ENCODE measurements at places on chromosomes 4 and X.

- no peak for DNase-seq
Observed at GRCh38 chr4:181646864-181647263, 596.3 kb upstream of the TENM3 start.

DNA sequence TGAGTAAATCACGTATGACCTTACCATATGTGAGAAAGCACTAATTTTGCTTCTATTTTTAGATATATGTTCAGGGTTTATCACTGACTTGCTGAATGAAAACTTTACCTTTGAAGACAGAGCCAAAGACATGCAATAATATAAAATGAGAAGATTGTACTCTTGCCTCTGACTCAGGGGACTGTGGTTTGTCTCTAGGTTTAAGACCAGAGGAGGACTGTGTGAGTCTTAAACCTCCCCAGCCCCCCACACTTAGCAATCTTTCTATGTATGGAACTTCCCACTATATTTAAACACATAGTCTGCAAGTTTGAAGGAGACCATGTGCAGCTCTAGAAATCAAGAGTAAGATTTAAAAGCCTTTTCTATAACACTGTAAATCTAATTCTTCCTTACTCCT is 368.7 kb upstream of the FAM241A start:
- no peak for DNase-seq

DNA sequence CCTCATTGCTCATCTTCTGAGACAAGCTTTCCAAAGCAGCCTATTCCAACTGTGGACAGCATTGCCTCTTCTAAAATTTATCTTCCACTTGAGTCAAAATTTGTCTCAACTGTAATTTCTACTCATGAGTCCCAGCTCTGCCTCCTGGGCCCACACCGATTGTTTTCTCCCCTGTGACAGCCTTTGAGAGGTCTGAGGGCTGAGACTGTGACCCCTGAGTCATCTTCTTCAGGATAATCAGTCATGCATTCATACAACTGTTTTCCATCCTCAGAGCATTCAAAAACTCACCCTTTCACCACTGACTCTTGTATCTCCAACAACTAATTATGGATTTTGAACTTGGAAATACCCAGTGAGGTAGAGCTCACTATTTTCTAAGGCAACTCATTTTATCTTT is 228.1 kb downstream of the EDA2R start:
- no peak for DNase-seq

- DNase-seq = no peak
Observed at GRCh38 chr4:925171-925570, 6.9 kb downstream of the GAK start.

DNA sequence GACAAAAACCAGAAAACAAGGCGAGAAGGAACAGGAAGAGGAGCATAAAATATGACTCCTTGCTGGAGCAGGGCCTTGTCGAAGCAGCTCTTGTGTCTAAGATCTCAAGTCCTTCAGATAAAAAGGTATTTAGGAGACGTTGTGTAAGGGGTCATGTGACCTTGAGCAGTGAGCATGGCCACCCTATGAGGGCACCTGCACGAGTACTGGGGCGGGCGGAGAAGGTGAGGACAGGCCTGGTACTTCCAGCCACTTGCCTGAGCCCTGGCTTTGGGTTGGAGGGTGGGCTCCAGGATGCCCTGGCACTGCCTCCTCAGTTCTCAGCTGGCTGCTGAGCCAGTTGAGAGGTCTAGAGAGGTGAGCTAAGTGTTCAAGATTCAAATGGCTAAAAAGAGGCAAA is 29.9 kb downstream of the NSD2 start:
- no peak for DNase-seq

DNA sequence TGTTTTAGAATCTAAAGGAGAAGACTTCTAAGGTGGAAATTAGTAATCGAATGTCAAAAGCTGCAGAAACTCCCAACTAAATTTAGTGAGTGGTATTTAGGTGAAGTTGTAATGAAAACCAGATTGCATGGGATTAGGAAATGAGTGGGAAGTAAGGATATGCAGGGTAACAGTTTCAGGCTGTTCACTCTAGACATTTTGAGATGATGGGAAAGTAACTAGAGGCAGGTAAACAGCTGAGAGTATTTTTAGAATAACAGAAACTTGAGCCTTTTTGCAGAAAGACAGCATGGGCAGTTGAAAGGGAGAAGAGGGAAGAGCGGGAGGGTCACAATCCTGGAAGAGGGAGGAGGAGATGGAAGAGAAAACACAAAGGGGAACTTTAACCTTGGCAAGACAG is 12.7 kb downstream of the SPRY1 start:
- DNase-seq = no peak

- no peak for DNase-seq
Observed at GRCh38 chr4:92733231-92733630, 429.5 kb downstream of the GRID2 start.

GRCh38 chr4:94168321-94168720 is 39.3 kb upstream of the SMARCAD1 start:
- no peak for DNase-seq

DNA sequence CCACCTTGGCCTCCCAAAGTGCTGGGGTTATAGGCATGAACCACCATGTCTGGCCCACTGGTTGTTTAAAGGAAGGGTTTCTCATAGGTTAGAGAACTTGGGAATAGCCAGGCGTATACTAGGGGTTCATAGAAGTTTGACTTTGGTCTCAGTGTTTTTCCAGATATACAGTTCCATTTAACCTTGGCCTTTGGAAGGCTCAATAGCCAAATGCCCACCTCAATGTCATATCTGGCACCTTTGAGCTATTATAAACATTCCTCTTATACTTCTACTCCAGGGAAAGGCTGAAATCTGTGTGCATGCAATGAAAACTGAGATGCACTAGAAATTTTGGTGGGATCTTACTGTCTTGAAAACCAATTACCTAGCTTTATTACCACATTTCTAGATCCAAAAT is 47.5 kb upstream of the PROM1 start:
- DNase-seq = no peak

DNA sequence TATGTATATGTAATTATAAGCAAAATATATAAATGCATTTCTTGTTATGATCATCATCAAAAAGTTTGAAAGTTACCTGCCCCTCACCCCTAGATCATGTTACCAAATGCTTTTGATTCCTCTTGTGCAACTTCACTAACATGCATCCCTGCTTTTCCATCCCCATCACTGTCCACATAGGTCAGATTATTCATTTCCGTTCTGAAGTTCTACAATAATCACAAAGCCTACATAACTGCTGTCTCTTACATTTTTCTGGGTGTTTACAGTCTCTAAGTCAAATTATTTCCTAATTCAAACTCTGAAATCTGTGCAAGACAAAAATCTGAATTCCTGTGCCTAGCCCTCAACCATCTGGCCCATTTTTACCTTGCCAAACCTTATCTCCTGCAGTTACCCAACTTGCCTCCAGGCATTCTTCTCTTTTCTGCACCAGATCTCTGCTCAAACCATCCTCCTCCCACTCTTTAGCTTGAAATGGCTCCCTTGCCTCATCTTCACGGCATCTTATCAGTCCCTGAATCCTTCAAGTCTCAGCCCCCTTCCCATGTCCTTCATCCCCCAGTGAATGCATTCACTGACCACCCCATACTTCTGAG is 42.4 kb upstream of the SLC39A8 start:
- DNase-seq = no peak

- DNase-seq = no peak
Observed at GRCh38 chrX:96756491-96756890, 71.8 kb downstream of the DIAPH2 start.

- DNase-seq = no peak
Observed at GRCh38 chr4:100898844-100899243, 381.0 kb upstream of the EMCN start.
